ENCODE measurements at places on chromosomes 7 and 10.

DNA sequence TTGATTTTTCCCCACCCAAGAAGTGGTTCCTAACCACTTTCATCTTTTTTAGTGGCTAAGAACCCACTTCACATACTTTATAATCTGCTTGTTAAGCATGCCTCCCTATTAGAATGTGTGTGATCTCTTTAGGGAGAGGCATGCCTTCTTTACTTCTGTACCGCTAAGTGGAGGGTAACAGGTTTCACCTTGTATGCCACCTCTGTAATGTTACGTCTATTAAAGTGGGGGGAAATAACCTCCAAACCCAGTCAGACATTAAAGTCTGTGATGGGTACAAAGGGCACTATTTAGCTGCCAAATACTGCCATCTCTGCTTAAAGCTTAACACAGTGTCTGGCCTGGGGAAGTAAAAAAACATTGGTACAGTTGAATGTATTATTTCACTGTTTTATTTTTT, 51.9 kb downstream of the EPC1 start:
- DNase-seq, result no peak

- no peak for DNase-seq
These were observed 261.4 kb downstream of the BAMBI start for GRCh38 chr10:28938745-28939144.

DNA sequence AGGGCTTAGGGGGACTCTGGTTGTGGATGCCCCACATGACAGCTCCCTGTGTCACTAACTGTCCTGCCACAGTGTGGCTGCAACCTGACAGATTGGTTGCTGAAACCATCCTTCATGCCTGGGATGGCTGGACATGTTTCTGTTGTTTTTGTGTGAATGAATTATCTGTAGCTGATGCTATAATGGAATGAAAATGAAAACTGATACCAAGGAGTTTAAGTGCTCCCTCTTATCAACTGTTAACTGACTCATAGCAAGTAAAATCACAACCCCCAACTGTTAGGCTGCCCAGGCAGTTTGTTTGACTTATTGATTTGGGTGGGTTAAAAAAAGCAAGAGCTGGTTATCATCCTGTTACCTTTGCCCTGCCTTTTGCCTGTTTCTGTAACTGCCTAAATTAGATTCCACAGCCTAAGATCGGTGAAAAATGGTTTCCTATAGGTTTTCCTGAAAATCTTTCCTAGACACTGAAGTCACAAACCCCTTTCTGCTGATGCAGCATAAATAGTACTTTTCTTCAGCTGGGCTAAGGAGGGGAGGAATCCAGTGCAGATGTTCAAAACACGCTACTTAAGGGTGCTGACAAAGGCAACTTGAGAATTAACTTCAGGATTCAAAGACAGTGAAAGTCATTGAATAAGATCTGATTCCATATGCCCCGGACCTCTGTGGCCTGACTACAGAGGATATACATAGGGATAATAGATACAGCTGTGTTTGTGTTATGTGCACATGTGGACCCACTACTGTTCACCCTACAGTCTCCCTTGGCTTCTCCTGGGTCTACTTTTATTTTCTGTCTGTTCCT, 5.7 kb downstream of the FRAT2 start:
- no peak for DNase-seq

DNA sequence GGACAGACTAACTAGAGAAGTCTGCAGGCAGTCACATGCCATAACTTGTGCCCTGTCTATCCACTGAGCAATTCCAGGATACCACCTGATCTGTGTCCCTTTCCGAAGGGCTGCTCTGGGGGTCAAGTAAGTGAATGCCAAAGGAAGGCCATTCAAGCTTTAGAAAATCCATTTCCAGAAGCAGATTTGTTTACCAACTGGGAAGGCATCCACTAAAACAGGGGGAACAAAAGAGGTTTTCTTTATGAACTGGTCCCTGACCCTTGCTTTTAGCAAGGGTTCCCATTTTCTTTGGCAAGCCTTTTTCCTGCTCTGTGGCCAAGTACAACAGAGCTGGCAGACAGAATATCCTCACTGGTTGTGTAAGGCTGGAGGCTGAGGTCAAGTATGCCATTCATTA, 36.5 kb downstream of the ITPRID1 start:
- no peak for DNase-seq

- DNase-seq, result no peak
These were observed 299.2 kb upstream of the LRGUK start for GRCh38 chr7:133827707-133828623.

DNA sequence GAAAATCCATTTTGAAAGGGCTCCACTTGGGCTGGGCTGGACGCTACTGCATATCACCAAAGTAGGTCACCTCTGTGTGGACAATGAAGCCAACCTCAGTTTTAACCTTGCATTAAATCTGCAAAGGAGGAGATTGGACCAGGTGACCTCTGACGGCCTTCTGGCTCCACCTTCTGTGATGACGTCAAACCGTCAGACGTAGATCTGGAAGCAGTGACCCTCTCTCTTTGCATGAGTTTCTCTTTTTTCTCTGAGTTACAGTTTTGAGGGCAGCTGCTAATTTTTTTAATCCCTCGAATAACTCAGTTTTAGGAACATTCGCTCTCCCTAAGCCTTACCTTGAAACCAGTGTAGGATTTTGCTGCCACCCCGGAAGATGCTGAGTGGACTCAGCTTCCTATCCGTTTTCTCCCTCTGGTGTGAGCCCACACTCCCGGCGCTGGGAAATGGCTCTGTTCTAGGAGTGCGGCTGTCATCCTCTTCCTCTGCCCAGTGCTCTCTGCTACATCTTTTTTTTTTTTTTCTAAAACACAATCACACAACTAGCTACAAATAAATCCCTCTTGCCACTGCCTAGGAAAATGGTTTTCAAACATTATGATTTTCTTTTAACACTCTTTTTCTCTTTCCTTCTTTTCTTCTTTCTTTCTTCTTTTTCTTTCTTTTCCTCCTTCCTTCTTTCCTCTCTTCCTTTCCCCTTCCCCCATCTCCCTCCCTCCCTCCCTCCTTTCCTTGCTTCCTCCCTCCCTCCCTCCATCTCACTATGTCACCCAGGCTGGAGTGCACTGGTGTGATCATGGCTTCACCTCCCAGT, 27.7 kb upstream of the NMT2 start:
- DNase-seq, result no peak

DNA sequence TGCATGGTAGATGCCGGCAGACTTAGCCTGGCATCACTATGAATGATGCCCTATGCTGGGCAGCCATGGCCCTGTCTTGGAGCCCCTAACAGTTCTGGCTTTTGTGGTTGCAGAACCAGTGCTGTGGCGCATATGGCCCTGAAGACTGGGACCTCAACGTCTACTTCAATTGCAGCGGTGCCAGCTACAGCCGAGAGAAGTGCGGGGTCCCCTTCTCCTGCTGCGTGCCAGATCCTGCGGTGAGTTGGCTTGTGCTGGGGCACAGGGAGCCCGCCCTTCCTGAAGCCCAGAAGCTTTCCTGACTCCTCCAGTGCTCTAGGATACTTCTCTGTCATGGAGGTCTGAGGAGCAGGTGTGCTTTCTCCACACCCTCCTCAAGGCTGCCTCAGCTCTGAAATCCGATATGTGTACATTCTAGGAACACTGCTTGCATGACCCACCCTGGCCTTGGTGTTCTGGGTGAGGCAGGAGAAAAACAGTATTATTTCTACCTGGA, 25.6 kb upstream of the SH2D4B start:
- DNase-seq, result no peak

DNA sequence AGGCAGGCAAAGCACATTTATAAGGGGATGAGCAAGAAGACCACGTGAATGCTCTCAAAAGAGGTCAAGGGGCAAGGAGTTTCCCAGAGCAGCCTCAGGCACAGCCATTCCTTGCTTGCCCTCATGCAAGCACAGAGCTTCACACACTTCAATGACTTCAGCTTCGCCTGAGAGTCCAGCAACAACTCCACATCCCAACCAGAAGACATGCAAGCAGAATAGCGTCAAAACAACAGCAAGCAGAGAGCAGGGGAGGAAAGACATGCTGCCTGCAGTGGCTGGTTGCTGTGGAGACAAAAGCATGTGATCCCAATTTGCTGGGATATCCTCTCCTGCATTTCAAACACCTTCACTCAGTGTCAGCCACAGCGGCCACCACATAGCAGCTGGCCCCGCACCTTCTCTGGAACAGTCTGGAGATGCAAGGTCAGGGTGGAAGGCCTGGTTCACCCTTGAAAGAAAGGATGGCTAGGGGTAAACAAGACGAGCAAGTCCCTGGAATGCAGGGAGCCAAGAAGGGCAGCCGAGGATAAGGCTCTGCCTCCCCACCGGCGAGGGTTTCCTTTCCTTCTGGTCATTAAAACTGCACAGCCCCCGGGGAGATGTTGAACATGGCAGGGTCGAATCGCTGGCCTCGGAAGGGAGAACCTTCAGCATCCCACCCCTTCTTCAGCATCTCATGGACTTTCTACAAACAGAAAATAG, 60.2 kb upstream of the CAMK2B start:
- no peak for DNase-seq

GRCh38 chr10:131311661-131312477, at the start of gene TCERG1L:
TCERG1L (minus strand) TSS chr10:131311721; CDS start chr10:131311635, 86 bp downstream.
- DNase-seq, result peak; percentile 12

DNA sequence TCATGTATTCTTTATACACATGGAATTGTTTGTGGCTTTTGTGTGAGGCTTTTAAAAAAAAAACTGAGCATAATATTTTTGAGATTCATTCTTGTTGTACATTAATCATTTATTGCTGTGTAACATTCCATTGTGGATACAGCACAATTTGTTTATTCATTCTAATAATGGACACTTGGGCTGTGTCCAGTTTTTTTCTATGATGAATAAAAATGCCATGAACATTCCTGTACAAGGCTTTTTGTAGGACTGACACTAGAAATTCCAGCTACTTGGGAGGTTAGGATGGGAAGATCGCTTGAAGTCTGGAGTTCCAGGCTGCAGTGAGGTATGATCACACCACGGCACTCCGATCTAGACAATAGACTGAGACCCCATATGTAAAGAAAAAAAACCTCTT, 254.3 kb upstream of the CACNA2D1 start:
- no peak for DNase-seq

GRCh38 chr10:102300278-102300843, 55.0 kb downstream of the GBF1 start:
- DNase-seq, result no peak

GRCh38 chr10:119368581-119368980, 161.2 kb downstream of the GRK5 start:
- DNase-seq, result no peak

Measured in common myeloid progenitor, CD34-positive (primary cell).